ENCODE measurements at places on chromosomes 1 and 21. TPM values are rescaled to one million over a fixed set of nuclear protein-coding genes. Genes with fewer than 3 reads are reported as not detected.

- H3K4me1 ChIP-seq = peaks cover 8% of the 10 kb centered on the region
- no peaks in the 10 kb centered on the region for H3K36me3 ChIP-seq
- no peak overlapping the region for H3K4me3 ChIP-seq
- 0 out of 2 replicates have a peak overlapping the region, but pooled peaks have one; percentile 6 for H3K27ac ChIP-seq
Measured at GRCh38 chr1:157403203-157403602, 149.1 kb downstream of the FCRL5 start.

GRCh38 chr21:42254651-42255601, 36.0 kb downstream of the ABCG1 start:
- no peaks in the 10 kb centered on the region for H3K27me3 ChIP-seq
- H3K4me3 ChIP-seq = no peak overlapping the region
- DNase-seq = no peak
- no peaks in the 10 kb centered on the region for H3K36me3 ChIP-seq
- no peak overlapping the region for H3K27ac ChIP-seq
- no peaks in the 10 kb centered on the region for H3K4me1 ChIP-seq

DNA sequence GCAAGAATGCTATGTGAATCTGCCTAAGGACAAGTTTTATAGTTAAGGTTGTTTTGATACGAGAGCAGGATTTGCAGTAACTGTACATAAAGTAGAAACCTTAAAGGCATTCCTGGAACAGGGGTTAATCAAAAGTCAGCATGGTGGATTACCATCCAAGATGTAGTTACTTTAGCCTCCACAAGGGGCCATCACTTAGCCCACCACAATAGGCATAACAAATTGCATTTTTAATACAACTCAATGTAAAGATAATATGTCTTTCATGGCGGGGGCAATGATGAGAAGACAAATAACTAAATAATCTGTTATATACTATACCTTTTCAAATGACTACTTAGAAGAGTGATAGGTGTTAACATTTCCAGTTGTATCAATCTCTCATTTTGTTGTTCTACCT, 611.2 kb upstream of the ADGRL4 start:
- no peaks in the 10 kb centered on the region for H3K36me3 ChIP-seq
- no peaks in the 10 kb centered on the region for H3K4me1 ChIP-seq
- H3K27ac ChIP-seq = no peak overlapping the region
- no peak overlapping the region for H3K4me3 ChIP-seq
- no peaks in the 10 kb centered on the region for H3K27me3 ChIP-seq

GRCh38 chr1:110620686-110621085, 14.5 kb upstream of the KCNA2 start:
- H3K27me3 ChIP-seq = peaks cover 10% of the 10 kb centered on the region
- no peak for DNase-seq
- no peaks in the 10 kb centered on the region for H3K36me3 ChIP-seq
- no peaks in the 10 kb centered on the region for H3K4me1 ChIP-seq

DNA sequence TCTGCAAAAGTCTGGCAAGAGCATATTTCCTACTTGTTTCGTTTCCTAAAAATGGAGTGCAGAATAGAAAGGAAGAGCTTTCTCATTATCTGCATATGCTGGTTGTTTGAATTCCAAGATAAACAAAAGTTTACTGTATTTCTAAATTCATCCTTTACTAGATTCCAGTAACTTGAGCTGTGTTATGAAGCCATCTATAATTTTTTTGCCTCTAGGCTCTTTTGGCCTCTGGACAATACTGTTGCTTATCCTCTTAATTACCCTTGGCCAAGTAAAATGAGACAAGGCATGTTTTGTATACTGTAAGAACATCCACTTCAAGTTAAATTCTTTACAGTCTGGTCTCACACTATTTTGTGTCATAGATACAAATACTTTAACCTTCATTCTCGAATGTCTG, 45.6 kb upstream of the HFM1 start:
- no peak for DNase-seq
- H3K4me3 ChIP-seq = no peak overlapping the region
- no peaks in the 10 kb centered on the region for H3K36me3 ChIP-seq
- no peaks in the 10 kb centered on the region for H3K4me1 ChIP-seq

- H3K36me3 ChIP-seq = no peaks in the 10 kb centered on the region
- H3K27ac ChIP-seq = no peak overlapping the region
- no peaks in the 10 kb centered on the region for H3K4me1 ChIP-seq
- DNase-seq = no peak
- H3K27me3 ChIP-seq = no peaks in the 10 kb centered on the region
Measured at GRCh38 chr1:198268784-198269645, 112.2 kb downstream of the NEK7 start.

DNA sequence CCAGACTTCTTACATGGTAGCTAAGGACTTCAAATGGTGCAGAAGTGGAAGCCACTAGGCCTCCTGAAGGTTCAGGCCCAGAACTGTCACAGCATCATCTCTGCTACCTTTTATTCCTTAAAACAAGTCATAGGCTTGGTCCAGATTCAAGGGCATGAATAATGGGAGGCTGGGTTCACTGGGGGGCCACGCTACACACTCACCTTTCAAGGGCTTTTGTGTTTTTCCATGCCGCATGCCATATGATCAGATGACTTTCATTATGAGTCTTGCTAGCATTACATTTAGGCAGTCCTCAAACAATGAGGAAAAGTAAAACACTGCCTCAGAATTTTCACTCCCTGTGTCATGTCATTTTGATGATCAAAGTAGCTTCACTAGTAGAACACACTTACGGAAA, 83.4 kb downstream of the VPS26C start:
- H3K4me1 ChIP-seq = no peaks in the 10 kb centered on the region
- no peak overlapping the region for H3K4me3 ChIP-seq
- no peaks in the 10 kb centered on the region for H3K27me3 ChIP-seq
- no peak overlapping the region for H3K27ac ChIP-seq

- H3K27ac ChIP-seq = no peak overlapping the region
- H3K27me3 ChIP-seq = 0 out of 2 replicates have a peak, but pooled peaks cover 2% of the 10 kb centered on the region
- peaks cover 18% of the 10 kb centered on the region for H3K4me1 ChIP-seq
- peak overlapping the region; percentile 80 for H3K4me3 ChIP-seq
- H3K36me3 ChIP-seq = no peaks in the 10 kb centered on the region
- no peak for DNase-seq
Measured at GRCh38 chr1:151509350-151510019, 1.7 kb upstream of the CGN start.

DNA sequence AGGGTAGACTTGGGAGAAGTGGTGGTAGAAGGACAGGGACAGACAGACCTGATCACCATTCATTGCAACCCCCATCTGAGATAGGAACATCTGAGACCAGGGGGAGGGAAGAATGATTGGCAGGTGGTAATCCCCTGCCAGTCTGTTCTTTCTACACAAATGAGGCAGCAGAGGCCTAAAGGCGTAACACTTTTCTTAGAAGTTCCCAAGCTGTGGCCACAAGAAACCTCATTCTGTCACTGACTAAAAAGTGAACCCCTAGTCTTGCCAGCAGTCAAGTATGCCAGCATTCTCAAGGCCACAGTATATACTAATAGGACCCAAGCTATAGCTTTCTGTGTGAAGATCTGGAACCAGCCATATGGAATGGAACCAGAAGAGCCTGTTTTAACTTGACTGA, 638.0 kb downstream of the KCNT2 start:
- no peaks in the 10 kb centered on the region for H3K36me3 ChIP-seq
- H3K27ac ChIP-seq = no peak overlapping the region
- DNase-seq = no peak
- no peaks in the 10 kb centered on the region for H3K27me3 ChIP-seq
- H3K4me3 ChIP-seq = no peak overlapping the region
- H3K4me1 ChIP-seq = no peaks in the 10 kb centered on the region

DNA sequence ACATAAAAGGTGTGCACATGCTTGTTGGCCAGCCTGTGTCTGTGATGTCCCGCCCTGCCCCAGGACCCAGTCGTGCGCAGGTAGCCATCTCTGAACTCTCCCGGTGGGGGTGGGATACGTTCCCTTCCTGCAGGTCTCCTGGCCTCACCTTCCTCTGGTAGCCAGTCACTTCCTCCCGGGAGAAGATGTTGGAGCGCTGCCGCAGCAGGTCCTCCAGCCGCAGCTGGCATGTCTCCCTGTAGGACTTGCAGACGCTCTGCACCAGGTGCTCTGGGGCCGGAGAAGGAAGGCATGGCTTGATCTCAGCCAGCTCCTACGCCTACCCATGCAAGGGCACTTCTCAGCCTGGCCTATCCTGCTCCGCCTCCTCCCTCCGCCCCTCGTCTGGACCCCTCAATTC, 9.2 kb upstream of the LINGO4 start:
- peaks cover 5% of the 10 kb centered on the region for H3K4me1 ChIP-seq
- no peaks in the 10 kb centered on the region for H3K36me3 ChIP-seq

- H3K27me3 ChIP-seq = no peaks in the 10 kb centered on the region
- no peak overlapping the region for H3K4me3 ChIP-seq
- no peaks in the 10 kb centered on the region for H3K36me3 ChIP-seq
- no peaks in the 10 kb centered on the region for H3K4me1 ChIP-seq
Measured at GRCh38 chr1:5379176-5379759, 613.0 kb downstream of the NPHP4 start.

- no peak overlapping the region for H3K4me3 ChIP-seq
- no peak for DNase-seq
- H3K27ac ChIP-seq = no peak overlapping the region
- no peaks in the 10 kb centered on the region for H3K4me1 ChIP-seq
Measured at GRCh38 chr1:28779751-28780408, 32.1 kb upstream of the OPRD1 start.

DNA sequence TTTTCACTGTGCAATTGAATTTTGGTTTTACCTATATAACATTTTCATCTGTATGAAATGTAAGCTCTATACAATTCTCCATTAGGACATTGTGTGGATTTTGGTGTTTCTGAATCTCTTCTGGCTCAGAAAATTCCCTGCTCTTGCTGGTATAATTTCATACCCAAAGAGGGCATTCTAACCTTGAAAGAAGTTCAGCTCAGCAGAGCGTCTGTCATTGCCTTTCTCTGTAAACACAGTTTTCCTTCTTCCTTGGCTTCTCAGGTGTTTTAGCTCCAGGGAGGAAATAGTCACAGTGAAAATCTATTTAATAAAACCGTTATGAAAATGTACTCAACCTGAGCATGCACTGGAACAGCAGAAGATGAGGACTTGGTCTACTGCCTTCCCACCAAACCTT, 16.0 kb downstream of the DISC1 start:
- no peaks in the 10 kb centered on the region for H3K36me3 ChIP-seq
- H3K27ac ChIP-seq = no peak overlapping the region
- no peaks in the 10 kb centered on the region for H3K27me3 ChIP-seq
- no peak overlapping the region for H3K4me3 ChIP-seq
- H3K4me1 ChIP-seq = no peaks in the 10 kb centered on the region

- no peak overlapping the region for H3K4me3 ChIP-seq
- no peaks in the 10 kb centered on the region for H3K36me3 ChIP-seq
- no peak for DNase-seq
Measured at GRCh38 chr1:231753313-231753712, 126.7 kb downstream of the DISC1 start.

DNA sequence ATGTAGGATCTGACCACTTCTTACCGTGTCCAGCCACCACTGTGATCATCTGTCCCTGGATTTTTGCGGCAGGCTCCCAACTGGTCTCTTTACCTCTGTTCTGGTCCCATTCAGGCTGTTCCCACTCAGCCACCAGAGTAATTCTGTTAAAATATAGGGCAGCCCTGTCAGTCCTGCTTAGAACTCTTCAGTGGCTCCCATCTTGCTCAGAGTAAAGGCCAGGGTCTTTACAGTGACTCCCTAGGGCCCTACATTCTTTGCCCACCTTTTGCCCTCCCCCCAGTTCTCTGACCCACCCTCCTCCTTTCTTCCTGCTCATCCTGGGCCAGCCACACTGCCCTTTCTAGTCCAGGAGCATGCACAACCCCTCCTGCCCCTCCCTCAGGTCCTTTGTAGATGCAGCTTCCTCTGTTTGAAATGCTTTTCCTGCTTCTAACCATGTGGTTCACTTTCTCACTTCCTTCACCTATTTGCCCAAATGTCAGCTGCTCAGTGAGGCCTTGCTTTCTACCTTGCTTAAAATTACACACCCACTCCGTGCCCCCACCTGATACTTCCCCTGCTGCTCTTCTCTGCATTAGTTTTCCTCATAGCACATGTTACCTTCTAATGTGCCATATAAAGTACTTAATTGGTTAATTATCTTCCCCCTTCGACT, 7.8 kb downstream of the UBIAD1 start:
- H3K36me3 ChIP-seq = peaks cover 2% of the 10 kb centered on the region
- H3K4me3 ChIP-seq = no peak overlapping the region
- no peaks in the 10 kb centered on the region for H3K27me3 ChIP-seq
- peaks cover 9% of the 10 kb centered on the region for H3K4me1 ChIP-seq

DNA sequence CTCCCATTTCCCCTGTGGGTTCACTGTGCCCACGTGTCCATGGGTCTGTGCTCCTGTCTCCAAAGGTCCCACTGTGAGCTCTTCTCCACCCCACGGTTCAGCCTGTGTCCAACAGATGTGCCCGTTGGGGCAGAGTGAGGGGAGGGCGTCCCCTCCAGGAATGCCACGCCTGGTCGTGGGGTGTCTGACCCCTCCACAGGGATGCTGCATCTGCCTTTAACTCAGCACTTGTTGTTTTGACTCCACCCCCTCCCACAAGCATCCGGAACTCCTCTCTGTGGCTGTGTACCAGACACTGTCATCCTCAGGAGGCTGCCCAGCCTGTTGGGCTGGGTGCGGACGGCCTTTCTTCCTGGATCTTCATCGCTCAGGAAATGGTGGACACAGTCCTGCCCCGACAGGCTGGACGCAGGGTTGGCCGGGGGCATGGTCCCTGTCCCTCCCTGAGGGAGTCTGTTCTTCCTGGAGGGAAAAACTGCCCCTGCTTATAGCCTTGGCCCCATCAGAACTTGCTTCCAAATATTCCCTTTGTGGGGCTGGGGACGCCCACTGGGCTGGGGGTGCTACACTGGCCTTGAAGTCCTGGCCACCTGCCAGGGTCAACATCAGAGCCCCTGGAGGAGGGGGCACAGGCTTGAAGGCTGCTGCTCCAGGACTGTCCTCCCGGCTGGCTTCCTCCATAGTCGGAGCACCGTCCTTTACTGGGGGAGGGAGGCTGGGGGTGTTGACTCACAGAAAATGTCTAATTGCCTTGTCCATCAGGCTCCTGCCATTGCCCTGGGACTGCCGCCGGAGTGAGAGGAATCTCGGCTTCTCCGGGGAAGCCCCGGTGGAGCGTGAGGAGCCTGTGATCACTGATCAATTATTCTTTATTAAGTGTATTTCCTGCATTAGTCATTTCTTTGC, 182.0 kb upstream of the C1orf174 start:
- H3K27me3 ChIP-seq = no peaks in the 10 kb centered on the region
- no peaks in the 10 kb centered on the region for H3K36me3 ChIP-seq
- DNase-seq = no peak
- no peak overlapping the region for H3K4me3 ChIP-seq
- no peaks in the 10 kb centered on the region for H3K4me1 ChIP-seq
- no peak overlapping the region for H3K27ac ChIP-seq

- no peak overlapping the region for H3K27ac ChIP-seq
Measured at GRCh38 chr21:46017148-46017547, 35.6 kb downstream of the COL6A1 start.

GRCh38 chr1:51867479-51868232, 10.9 kb downstream of the NRDC start:
- DNase-seq = no peak
- H3K27me3 ChIP-seq = no peaks in the 10 kb centered on the region
- no peaks in the 10 kb centered on the region for H3K36me3 ChIP-seq
- no peak overlapping the region for H3K27ac ChIP-seq

Gene COL6A1
- polyA plus RNA-seq = 212 TPM

Gene PDPN
- polyA plus RNA-seq = 49.7 TPM

Gene AVPR1B
- 0.29 TPM for polyA plus RNA-seq

Gene LCE1D
- not detected for polyA plus RNA-seq

Gene RNU1-2
- under 0.01 TPM for polyA plus RNA-seq

Gene CLDN17
- polyA plus RNA-seq = not detected

Gene UBE2U
- not detected for polyA plus RNA-seq
